ENCODE measurements at places on chromosomes 1 and 21.

DNA sequence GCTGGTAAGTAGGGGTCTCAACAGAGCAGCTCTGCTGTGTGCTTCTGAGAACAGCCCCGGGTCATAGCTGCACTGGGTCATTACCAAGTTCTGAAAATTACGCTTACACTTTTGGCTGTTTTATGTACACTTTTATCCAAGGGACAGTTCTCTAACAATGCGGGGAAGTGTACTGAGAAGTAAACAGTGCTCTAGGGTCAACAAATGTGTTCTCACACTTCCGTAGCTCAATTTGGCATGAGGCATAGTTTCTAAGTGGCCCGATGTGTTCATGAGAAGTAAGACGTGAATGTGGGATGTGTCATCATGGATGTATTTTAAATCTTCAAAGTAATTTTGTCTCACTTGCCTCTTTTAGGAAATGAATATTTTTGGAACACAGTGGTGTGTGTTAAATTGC is 10.9 kb upstream of the VAMP3 start:
- DNase-seq, result no peak

GRCh38 chr1:228941666-228942065 is 206.4 kb downstream of the RHOU start:
- no peak for DNase-seq

DNA sequence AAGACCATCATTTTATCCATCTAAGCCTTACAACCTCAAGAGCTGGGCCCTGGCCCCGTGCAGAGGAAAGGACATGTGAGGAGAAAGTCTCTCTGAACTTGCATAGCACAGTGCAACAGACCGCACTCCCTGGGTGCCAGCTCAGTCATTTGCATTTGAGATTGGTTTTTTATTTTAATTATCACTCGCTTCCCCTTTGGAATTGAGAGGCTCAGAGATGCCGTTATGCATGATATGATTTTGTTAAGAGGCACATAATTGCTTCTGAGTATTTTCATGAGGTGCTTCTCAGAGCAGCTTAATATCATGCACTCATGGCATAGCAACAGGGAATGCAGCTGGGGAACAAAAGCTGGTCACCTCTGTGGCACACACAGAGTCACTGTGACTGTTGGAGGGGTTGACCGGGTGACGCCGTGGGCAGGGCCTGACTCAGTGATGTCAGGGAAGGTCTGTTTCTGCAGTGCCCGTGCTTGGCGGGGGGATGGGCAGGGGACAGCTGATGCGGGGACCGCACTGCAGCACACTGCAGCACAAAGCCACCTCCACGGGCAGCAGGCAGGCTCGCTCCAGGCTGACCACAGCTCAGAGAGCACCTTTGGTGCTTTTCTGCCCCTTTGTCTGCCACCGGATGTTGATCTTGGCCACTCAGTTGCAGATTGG is 43.2 kb upstream of the VAMP3 start:
- no peak for DNase-seq

GRCh38 chr21:31117128-31117916 is 79.0 kb upstream of the KRTAP19-8 start:
- DNase-seq, result peak; percentile 68

DNA sequence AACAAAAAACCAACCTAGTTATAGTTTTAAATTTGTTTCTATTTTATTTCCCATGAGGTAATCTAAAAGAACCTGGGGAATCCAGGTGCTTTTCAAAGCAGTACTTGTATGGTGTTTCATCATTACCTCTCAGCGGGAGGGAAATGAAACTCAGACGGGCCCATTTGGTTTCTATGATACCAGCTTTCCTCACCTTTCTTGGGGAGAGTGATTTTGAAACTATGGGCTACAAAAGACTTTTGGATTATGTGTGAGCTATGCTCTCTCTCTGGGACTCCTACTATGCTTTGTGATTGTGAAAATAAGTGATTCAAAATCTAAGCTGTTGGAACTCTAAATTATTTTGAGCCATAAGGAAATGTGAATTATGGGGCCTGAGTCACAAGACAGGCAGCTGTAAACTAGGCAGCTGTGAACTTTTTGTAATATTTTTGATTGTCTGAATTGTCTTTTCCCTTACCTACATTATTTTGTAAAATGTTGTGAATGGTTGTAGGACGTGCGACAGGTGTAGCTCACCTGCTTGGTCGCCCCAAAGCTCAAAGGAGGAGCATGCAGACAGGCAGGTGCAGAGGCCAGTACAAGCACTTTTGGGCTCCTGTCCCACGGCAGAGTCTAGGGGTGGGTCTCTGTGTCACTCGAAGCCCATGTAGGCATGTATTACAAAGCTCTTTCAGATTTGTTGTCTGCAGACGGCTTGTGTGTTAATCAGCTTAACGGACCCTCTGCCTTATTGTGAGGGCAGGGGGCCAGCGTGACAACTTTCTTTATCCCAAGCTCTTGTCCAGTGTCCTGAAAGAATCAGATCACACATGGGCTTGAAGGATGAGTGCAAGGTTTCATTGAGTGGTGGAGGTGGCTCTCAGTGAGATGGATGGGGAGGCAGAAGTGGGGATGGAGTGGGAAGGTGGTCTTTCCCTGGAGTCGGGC is 64.8 kb upstream of the BACH1 start:
- DNase-seq, result no peak

DNA sequence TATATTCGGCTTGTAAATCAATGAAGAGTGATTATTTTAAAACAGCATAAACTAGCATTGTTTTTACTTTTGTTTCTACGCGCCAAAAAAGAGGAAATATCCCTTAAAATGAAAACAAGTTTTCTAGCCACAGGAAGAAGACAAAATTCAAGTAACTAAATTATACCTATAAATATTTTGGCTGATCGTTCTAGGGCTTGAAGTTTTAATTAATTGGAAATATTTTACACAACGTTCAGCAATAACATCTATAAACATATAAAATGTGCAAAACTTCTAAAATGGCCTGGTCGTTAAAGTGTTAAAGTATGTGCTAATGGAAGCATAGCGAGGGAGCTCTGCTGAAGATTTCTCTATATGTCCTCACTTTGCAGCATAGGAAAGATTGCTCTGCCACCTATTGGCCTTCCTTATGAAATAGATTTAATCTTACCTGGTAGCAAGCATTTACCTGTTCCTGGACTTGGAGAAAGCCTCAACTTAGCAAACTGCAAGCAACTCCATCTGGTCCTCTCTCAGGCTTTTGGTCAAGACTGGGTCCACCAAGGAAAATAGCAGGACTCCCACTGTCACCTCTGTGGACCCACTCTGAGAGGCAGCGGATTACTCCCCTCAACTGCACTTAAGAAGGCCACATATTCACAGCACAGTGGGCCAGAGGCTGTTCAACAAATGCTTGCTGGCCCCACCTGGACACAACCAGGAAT is 351.3 kb upstream of the RUNX1 start:
- DNase-seq, result peak; percentile 65

GRCh38 chr1:217944550-217944949 is 313.4 kb downstream of the SPATA17 start:
- DNase-seq, result no peak

GRCh38 chr21:30028537-30028936 is 88.7 kb upstream of the GRIK1 start:
- DNase-seq, result no peak

DNA sequence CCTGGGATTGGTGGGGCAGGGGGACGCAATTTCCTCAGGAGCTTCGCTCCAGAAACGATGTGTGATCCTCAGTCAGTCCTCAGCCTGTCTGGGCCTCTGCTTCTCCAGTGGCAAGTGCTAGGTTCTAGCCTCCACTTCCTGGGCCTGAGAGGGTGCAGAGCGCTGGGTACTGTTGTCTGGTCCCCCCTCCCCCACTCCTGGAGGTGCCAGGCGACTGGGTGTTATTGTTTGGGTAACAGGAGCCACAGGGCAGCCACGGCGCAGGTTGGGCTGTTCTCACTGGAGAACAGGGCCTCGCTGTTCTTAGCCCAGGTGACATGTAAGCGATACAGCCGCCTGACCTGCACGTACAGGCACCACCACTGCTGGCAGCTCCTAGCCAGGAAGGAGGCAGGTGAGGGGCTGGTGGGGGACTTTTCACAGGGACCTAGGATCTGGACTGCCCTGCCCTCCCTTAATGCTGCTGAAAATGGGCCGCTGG is 2.1 kb downstream of the RPS6KA1 start:
- no peak for DNase-seq

- peak; percentile 87 for DNase-seq
Observed at GRCh38 chr1:54408147-54409066, 2.2 kb upstream of the SSBP3 start.

GRCh38 chr1:201022820-201023516 is 546 bp downstream of the KIF21B start:
- DNase-seq, result no peak

GRCh38 chr1:35807614-35808449 is at the start of gene AGO4:
Gene AGO4, plus strand, starts transcription at chr1:35808016. Its CDS starts 401 bp downstream, at chr1:35808417.
- peak; percentile 39 for DNase-seq

DNA sequence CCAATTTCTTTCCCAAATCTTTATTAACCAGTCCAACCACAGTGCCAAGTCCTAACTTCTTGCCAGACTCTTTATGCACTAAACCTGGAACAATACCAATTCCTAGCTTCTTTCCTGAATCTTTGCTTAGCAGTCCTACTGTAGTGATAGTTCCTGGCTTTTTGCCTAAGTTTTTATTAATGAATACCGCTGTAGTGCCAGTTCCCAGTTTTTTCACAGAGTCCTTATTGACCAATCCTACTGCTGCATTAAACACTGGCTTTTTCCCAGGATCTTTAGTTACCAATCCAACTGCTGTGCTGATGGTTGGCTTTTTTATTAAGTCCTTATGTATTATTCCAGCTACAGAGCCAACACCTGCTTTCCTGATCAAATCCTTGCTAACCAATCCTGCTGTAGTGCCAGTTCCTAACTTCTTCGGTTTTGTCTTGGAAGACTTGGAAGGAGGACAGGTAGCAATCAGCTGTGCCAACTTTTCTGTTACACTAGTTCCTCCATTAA is 80.8 kb downstream of the ASH1L start:
- no peak for DNase-seq

DNA sequence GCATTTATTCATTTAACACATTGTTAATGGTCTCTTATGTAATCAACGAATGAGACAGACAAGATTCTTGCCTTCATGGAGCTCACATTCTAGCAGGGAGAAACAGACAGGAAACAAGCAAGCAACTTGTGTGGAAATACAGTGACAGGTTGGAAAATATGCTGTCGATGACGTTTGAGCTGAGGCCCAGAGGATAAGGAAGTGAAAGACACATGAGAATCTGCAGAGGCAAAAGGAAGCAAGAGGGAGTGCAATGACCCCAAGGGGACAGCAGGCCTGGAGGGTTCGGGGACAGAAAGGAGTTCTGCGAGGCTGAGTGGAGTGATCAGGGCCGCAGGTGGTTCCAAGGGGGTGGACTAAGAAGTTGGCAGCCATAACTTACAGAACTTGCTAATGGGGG is 60.6 kb upstream of the AKT3 start:
- no peak for DNase-seq

- DNase-seq, result peak; percentile 39
Observed at GRCh38 chr1:164660412-164660772, 101.4 kb downstream of the PBX1 start.

DNA sequence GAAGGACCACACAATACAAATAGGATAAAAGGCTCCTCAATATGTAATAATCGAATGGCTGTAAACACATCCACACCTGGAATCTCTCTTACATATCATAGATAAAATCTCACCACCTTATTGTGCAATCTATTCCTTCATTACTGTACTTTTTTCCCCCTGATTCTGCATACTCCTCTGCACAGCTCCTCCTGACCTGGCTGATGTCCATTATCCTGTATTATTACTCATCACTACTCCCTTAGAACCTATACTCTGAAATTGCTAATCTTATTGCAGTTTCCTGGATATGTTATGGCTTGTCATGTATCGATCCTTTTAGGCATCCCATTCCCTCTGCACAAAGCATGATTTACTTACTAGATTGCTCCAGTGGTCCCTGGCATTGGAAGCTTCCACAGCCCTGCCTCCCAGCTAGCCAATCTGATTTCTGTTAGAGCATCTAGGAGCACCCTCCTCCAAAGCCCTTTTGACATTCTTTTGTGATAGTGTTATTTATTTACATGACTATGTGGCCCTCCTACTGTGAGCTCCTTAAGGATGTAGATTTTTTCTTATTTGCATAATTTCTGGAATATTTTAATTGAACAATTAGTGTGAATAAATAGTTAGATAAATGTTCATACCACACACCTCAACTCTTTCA is 24.2 kb upstream of the PHGDH start:
- DNase-seq, result no peak

GRCh38 chr1:93828367-93828755 is 50.6 kb downstream of the DNTTIP2 start:
- DNase-seq, result no peak

- no peak for DNase-seq
Observed at GRCh38 chr1:229199261-229200243, 71.4 kb upstream of the RAB4A start.

DNA sequence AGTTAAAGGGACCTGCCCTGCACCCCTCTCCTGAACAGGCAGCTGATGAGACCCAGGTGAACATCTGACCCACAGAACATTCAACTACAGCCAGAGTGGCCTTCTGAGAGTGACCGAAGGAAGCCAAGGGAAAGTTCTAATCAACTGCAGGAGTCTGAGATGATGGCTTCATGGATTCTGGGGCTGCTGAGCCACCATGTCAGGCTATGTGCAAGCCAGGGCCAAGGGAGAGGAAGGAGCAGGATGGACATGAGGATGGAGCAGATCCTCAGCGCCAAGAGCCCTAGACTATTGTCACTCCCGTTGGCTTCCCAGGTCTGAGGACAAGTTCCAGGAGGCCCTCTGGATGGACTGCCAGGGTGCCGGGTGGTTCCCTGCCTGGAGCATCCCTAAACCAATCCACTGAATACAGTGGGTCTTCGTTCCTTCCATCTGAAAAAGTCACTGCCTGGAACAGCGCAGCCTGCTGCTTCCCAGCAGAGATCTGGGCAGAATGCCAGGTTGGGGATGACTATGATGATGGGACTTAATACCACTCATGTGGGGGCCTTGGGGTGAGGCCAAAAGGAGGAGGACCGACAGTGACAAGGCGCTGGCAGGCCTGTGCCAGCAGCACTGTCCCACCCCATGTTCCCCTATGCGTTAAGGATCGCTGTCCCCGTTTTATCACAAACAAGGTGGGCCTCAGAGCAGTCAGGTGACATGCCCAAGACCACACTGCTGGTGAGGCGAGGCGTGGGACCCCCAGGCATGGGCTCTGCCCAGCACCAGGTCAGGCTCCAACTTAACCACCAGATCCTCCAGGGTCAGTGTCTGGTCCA is 19.8 kb downstream of the SPOCD1 start:
- DNase-seq, result peak; percentile 82

GRCh38 chr1:178262120-178262500 is 168.2 kb downstream of the RASAL2 start:
- peak; percentile 57 for DNase-seq

- no peak for DNase-seq
Observed at GRCh38 chr21:37668462-37669239, 247.6 kb downstream of the KCNJ6 start.

Data from AG10803 (cell line).